ENCODE measurements at places on chromosomes 2 and 18.

DNA sequence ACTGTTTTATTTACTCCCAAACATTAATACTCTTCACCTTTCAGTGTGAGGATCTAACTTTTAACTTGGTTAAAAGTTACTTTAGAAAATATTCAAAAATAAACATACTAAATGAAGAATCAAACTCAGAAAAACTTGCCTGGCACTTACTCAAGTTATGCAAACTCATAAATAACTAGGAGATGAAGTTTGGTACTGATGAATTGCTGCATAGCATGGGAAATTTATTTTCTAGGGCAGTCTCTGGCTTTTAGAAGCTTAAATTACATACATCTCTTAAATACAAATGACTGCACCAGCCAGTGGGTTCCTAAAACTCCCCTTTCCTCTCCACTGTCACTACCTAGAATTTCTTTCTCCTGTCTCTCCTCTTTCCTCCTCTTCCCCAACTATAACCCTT, 46.7 kb upstream of the CREB1 start:
- no peak for DNase-seq

DNA sequence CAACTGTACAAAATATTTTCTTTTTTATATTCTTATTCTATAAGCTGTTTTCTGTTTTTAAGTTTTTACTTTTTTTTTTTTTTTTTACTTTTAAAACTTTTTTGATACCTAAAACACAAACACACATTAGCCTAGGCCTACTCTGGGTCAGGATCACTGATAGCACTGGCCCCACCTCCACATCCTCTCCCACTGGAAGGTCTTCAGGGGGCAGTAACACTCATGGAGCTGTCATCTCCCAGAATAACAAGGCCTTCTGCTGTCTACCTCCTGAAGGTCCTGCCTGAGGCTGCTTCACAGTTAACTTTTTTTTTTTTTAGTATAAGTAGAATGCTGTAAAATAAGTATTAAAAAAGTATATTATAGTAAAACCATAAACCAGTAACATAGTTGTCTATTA, 415.1 kb downstream of the PTPRM start:
- no peak for DNase-seq

DNA sequence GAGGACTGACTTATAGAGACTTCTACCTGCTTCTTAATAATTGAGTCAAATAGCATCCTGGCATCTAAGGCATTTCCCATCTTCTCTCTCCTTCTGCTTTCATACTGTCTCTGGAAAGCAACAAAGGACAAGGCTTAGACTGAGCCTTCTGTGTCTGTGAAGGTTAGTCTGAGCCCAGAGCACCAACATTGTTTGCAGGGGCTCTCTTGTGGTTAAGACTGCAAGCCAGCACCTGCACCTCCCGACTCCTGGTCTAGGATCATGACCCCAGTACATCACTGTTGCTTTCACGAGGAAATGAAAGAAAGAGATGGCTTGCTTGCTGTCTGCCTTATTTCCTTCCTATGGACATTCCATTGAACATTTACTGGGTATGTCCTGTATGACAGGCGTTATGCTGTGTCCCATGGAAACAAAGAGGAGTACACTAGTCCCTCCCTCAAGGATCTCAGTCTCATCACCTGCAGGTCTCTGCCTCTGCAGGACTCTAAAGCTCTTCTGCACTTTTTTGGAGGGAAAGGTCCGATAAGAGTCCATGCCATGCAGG, 315.8 kb upstream of the EPAS1 start:
- no peak for DNase-seq

GRCh38 chr2:72133721-72134407, 13.8 kb downstream of the CYP26B1 start:
- DNase-seq: no peak

GRCh38 chr2:37343537-37344434, 644 bp upstream of the QPCT start:
- DNase-seq: no peak

GRCh38 chr2:28896906-28897305, 2.4 kb downstream of the WDR43 start:
- DNase-seq: no peak

GRCh38 chr2:29689666-29690065, 231.7 kb downstream of the ALK start:
- no peak for DNase-seq

GRCh38 chr18:23900994-23901393, 113.6 kb upstream of the TTC39C start:
- no peak for DNase-seq

GRCh38 chr2:240351826-240352426, 83.5 kb upstream of the GPC1 start:
- DNase-seq: no peak
